IPS DF 6.9 (cell line): ENCODE measurements at places on chromosomes 3 and 15.

DNA sequence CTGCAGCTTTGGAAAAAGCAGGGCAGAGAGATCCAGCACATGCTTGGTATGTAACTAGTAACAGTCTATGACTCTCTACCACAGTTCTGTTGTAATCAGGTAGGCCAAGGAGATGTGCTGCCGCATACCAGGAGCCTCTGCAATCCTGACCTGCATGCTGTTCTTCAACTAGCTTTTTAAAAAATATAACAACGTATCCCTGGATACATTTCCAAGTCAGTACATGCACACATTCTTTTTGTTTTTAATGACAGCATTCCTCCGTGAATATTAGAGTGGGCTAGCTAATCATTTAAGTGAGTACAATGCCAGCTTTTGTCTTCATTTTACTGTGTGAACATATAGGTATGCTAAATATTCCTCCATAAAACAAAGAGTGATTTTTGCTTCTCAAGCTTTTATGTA, 437.8 kb downstream of the RBMS3 start:
- no peak overlapping the region for H3K4me3 ChIP-seq
- no peak overlapping the region for H3K27ac ChIP-seq
- no peaks in the 10 kb centered on the region for H3K4me1 ChIP-seq
- H3K36me3 ChIP-seq: no peaks in the 10 kb centered on the region
- no peak for DNase-seq
- H3K27me3 ChIP-seq: no peaks in the 10 kb centered on the region

DNA sequence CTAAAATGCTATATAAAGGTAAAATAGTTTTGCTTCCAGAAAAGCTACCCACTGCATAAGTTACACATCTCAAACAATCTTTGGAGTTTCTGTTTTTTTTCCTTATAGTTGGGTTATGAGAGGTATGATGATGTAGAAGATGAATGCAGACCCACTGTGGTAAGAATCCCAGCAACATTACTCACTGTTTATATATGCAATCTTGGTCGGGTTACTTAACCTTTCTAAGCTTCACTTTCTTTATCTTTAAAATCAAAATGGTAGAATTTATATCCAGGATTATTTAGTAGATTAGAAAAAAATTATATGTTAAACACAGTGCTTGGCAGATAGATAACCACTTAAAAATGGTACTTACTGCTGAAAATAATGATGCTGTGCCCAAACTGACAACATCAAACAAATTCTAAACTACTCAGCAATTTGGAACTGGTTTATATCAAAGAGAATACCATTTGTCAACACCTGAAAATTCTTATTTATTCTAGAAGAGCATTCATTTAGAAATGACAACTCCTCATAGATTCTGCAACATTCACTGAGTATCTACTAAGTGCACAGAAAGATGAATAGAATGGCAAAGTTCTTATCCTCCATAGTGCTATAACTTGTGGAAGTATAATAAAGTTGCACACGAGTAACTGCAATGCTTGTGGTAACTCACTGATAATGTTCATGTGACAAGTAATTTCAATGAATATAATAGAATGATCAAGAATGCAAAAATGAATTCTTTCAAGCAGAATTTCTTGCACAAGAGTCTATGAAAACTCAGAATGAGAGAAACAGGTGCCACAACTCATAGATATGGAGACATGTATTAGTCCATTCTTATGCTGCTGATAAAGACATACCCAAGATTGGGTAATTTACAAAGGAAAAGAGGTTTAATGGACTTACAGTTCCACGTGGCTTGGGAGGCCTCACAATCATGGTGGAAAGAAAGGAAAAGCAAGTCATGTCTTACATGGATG, 129.0 kb upstream of the SLC7A14 start:
- H3K4me3 ChIP-seq: no peak overlapping the region
- no peaks in the 10 kb centered on the region for H3K4me1 ChIP-seq
- no peaks in the 10 kb centered on the region for H3K27me3 ChIP-seq
- no peak overlapping the region for H3K27ac ChIP-seq
- no peak for DNase-seq

- no peaks in the 10 kb centered on the region for H3K27me3 ChIP-seq
- H3K4me1 ChIP-seq: peaks cover 4% of the 10 kb centered on the region; the same call in 1 of the 2 replicates
- no peak overlapping the region for H3K27ac ChIP-seq
Measured at GRCh38 chr3:49007771-49008528, 759 bp downstream of the WDR6 start.

GRCh38 chr3:8520816-8521403, 19.3 kb downstream of the LMCD1 start:
- DNase-seq: no peak
- H3K4me1 ChIP-seq: 0 out of 2 replicates have a peak, but pooled peaks cover 2% of the 10 kb centered on the region
- no peaks in the 10 kb centered on the region for H3K27me3 ChIP-seq
- no peaks in the 10 kb centered on the region for H3K36me3 ChIP-seq
- no peak overlapping the region for H3K27ac ChIP-seq
- H3K4me3 ChIP-seq: no peak overlapping the region

DNA sequence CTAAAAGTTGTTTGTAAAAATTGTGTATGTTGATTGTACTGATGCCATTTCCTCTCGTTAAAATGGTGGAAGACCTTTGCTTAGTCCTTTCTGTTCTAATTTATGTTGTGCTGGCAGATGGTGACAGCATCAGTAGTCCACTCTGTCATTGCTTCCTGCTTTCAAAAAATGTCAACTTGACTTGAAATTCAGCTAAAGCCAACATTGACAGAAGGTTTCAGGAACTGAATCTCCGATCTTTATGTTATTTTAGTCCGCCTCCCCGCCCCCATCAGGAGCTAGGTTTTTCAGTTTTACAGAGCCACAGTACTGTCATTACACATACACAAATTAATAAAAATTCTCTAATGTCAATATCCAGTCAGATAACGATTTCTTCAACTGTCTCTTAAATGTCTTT, 1.5 kb downstream of the CEP63 start:
- H3K27me3 ChIP-seq: no peaks in the 10 kb centered on the region
- H3K36me3 ChIP-seq: peaks cover 3% of the 10 kb centered on the region; the same call in 1 of the 2 replicates
- peaks cover 3% of the 10 kb centered on the region; the same call in 1 of the 2 replicates for H3K4me1 ChIP-seq
- no peak overlapping the region for H3K4me3 ChIP-seq
- no peak for DNase-seq

DNA sequence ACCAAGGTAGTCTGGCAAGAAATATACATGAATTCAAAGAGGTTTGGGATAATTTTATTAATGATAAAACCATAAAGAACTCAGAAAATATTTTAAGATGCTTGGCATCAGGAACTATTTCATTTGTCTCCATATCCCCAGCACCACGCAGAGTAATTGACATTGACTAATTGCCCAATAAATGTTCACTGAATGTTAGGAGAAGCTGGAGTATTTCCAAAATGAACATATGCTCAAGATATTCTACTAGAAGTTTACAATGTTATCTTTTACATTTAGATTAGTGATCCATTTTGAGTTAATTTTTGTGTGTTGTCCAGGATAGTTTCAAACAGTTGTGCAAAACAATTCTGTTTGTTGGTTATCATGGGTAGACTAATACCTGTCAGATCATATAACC, 298.8 kb upstream of the CTDSPL start:
- H3K4me1 ChIP-seq: 0 out of 2 replicates have a peak, but pooled peaks cover 3% of the 10 kb centered on the region
- no peak overlapping the region for H3K4me3 ChIP-seq
- H3K36me3 ChIP-seq: no peaks in the 10 kb centered on the region
- no peak for DNase-seq

DNA sequence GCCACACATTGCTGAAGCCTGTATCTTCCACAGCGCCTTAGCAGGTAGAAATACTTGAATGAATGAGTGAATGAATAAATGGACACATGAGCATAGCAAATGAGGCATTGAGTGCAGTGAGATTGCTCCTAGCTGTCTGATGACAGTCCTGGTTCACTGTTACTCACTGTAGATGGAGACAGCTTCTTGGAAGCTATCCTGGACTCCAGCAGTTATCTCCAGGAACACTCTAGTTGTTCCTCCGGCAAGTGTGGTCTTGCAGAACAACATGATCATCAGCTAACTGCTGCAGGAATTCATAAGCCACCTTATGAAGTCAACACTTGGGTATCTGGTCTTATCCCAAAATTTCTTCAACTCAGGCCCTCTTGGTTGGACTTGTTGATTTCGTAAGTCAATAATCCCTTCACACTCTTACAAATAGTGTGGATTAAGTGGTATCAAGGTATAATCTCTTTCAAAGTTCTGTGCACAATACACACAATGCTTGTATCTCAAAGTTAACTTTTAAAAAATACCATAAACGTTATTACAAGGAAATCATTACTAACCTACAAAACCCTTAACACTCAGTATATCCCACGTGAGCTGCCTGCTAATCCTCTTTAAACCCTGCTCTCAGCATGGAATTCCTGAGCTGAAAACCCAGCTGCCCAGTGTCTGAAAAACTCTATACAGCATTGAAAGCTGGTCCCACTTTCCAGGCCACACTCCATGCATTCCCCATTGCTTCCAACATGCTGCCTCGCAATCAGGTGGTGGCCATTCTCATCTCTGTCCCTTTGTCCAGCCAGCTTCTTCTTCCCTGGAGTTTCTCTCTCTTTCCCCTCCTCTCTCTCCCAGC, 14.4 kb upstream of the ZBTB38 start:
- no peak overlapping the region for H3K4me3 ChIP-seq
- H3K4me1 ChIP-seq: no peaks in the 10 kb centered on the region
- DNase-seq: no peak

DNA sequence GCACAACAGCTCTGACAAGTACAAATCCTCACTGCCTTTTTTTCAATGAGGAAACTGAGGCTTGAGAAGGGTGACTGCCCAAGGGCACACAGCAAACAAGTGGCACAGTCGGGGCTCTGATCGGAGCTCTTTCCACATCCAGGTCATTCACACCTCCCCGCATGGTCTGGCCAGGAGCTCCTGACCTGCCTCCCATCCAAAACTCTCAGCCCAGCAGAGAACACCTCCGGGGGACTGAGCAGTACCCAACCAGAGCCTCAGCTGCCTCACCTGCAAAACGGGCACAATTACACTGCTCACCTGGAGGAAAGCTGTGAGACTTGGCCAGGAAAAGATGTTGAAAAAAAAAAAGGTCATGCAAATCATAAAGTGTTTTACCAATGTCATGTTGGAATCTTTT, 36.5 kb downstream of the WNT7A start:
- no peaks in the 10 kb centered on the region for H3K4me1 ChIP-seq
- no peak overlapping the region for H3K27ac ChIP-seq
- no peak overlapping the region for H3K4me3 ChIP-seq
- H3K36me3 ChIP-seq: no peaks in the 10 kb centered on the region

DNA sequence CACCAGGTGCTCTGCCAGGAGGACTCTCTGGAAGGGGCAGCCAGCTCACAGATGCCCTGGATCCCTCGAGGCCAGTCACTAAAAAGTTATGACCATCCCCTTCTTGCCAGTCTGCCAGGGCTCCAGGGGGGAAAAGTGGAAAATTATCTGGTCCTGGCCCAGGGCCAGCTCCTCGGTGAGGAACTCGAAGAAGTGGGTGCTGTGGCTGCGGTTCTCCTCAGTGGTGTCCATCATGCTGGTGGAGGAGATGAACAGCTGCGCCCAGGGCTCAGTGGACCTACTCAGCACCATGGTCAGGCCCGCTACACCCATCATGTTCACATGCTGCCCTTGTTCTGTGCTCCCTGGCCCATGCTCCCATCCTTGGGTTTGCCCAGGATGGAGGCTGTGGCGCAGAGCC, 19.2 kb downstream of the EXOG start:
- no peaks in the 10 kb centered on the region for H3K4me1 ChIP-seq
- DNase-seq: no peak
- no peak overlapping the region for H3K27ac ChIP-seq
- no peak overlapping the region for H3K4me3 ChIP-seq
- no peaks in the 10 kb centered on the region for H3K36me3 ChIP-seq

GRCh38 chr15:81498294-81498693, 124.3 kb upstream of the TMC3 start:
- H3K27me3 ChIP-seq: no peaks in the 10 kb centered on the region
- no peak for DNase-seq
- H3K36me3 ChIP-seq: no peaks in the 10 kb centered on the region
- no peaks in the 10 kb centered on the region for H3K4me1 ChIP-seq
- no peak overlapping the region for H3K4me3 ChIP-seq

- H3K4me1 ChIP-seq: no peaks in the 10 kb centered on the region
- no peaks in the 10 kb centered on the region for H3K27me3 ChIP-seq
- H3K36me3 ChIP-seq: no peaks in the 10 kb centered on the region
Measured at GRCh38 chr3:171373711-171374110, 86.5 kb downstream of the TNIK start.

GRCh38 chr3:127461286-127461910, 129.1 kb downstream of the TPRA1 start:
- no peak overlapping the region for H3K4me3 ChIP-seq
- no peak for DNase-seq
- peaks cover 4% of the 10 kb centered on the region; the same call in 1 of the 2 replicates for H3K4me1 ChIP-seq
- no peak overlapping the region for H3K27ac ChIP-seq
- H3K27me3 ChIP-seq: peaks cover 9% of the 10 kb centered on the region; the same call in 1 of the 2 replicates
- no peaks in the 10 kb centered on the region for H3K36me3 ChIP-seq

DNA sequence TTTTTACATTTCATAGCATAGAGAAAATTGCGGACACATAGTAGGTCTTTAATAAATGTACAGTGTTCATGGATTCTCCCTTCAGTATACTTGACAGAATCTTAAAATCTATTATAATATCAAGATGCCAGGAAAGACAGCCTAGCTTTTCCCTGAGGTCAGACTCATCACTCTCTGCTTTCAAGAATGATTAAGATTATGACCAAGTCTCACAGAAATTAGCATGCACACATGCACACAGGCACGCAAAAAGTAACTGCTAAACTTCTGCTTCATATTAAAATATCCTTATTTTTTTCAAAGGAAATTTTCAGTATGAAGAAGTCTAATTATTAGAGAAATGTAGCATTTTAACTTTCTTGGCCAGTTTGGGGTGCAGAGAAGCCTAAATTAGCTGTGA, 493.8 kb upstream of the NECTIN3 start:
- no peak for DNase-seq
- H3K27me3 ChIP-seq: no peaks in the 10 kb centered on the region
- H3K4me3 ChIP-seq: no peak overlapping the region
- H3K4me1 ChIP-seq: no peaks in the 10 kb centered on the region
- H3K36me3 ChIP-seq: no peaks in the 10 kb centered on the region

DNA sequence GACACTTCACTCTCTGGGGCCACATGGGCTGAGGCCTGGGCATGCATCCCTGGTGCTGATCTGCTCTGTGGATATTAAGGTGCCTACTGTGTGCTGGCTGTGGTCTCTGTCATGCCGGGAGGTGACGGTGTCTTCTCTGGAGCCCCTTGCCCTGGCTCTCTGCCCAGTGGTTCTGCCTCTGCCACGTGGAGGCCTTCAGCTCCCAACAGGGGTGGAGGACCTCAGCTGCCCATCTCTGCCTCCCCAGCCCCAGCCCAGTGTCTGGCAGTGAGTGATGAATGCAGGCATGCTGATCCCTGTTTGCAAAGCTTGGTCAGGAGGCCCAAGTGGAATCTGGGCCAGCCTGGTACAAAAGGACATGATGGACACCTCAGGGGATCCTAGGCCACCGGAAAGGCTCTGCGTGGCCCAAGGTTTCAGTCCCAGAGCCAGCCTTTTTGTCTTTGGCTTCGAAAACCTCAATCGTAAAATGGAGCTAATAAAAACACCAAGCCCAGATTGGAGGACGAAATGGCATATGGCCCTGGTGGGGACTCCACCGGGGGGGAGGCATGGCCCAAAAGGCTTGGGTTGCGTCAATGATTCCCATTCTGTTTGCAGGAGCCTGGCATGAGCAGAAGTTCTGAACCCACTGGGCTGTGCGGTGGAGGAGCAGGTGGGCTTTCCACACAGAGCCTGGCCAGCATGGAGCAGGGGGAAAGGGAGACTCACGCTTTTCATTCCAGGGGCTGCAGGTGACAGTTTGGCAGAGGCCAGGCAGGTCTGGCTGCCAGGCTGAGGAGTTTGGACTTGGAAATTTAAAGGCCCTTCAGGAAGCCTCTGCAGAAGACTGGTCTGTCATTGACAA, 54.7 kb upstream of the KLF13 start:
- peaks cover 2% of the 10 kb centered on the region for H3K4me1 ChIP-seq
- DNase-seq: no peak
- H3K4me3 ChIP-seq: no peak overlapping the region
- no peaks in the 10 kb centered on the region for H3K27me3 ChIP-seq
- no peak overlapping the region for H3K27ac ChIP-seq
